Epithelial cell of prostate (primary cell): ENCODE measurements at places on chromosomes 5 and 9.

- DNase-seq, result no peak
These were observed 466 bp upstream of the TTC39B start for GRCh38 chr9:15307523-15307841.

GRCh38 chr9:38007016-38007415, 62.0 kb downstream of the SHB start:
- DNase-seq, result no peak

- DNase-seq, result no peak
These were observed 334.0 kb upstream of the PTPRD start for GRCh38 chr9:10946676-10947410.

GRCh38 chr5:41858890-41859289, 11.3 kb downstream of the OXCT1 start:
- DNase-seq, result no peak
